ENCODE measurements at places on chromosomes 5 and 9.

DNA sequence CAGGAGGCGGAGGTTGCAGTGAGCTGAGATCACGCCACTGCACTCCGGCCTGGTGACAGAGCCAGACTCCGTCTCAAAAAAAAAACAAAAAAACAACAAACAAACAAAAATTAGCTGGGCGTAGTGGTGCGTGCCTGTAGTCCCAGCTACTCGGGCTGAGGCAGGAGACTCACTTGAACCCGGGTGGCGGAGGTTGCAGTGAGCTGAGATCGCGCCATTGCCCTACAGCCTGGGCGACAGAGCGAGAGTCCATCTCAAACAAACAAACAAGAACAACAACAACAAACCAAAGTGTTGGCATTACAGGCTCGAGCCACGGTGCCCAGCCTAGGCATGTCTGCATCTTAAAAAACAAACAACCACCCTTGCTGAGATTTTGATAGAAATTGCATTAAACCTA lies 12.2 kb downstream of the RNF44 start:
- DNase-seq = no peak

- DNase-seq = no peak
Measured at GRCh38 chr9:110742741-110743371, 74.3 kb downstream of the MUSK start.

- DNase-seq = no peak
Measured at GRCh38 chr9:116837018-116837989, 150.2 kb downstream of the TRIM32 start.

DNA sequence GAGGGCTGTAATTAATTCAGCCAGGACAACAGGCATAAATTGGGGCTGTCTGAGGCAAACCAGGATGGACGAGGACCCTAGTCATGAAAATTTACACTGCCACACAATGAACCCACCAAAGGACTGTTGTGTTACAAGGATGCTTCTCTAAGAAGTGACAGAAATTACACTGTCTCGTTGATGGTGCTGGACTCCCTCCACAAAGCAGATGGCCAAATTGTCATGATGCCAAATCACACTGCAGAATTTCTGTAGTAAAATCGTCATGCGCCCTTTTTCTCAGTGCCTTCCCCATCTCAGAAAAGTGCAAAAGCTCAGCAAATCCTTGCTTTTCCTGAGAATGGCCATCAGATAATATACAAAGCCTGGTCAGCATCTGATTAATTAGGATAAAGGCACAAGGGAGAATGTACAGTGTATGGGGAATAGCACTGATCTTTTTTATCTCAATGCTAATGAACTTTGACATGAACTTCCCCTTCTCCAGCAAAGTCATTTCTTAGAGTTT lies 545.8 kb downstream of the CSNK1G3 start:
- DNase-seq = no peak

- DNase-seq = no peak
Measured at GRCh38 chr9:2565676-2566340, 55.8 kb upstream of the VLDLR start.

- DNase-seq = no peak
Measured at GRCh38 chr5:139584137-139584536, 23.0 kb downstream of the UBE2D2 start.

DNA sequence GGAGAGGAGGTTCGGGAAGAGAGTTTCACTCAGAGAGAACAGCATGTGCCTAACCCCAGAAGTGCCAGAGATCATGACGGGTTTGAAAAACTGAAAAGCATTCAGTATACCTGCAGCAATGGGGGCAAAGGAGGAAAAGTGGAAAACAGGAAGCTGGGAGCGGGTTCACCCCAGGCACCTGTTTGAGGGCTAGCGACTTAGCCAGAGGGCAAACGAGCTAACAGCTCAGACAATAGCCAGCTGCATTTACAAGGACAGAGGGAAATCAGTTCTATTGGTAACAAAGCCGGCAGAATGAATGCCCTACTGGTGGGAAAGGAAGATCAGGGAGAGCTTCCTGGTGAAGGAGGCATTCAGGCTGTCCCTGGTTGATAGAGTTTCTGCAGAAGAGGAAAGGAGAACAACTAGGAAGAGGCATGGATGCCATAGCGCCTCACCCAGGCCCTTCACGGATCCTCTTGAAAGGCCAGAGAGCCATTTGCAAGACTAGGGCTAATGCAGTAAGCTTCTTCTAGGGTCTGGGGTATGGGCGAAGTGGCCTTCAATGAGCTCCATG lies 141.7 kb upstream of the ADRA1B start:
- DNase-seq = no peak

GRCh38 chr5:176883700-176884570 lies 15.2 kb downstream of the HK3 start:
- DNase-seq = no peak

GRCh38 chr9:99066571-99066970 lies 38.3 kb upstream of the TGFBR1 start:
- DNase-seq = no peak

Measured in stimulated activated CD4-positive, alpha-beta T cell treated with anti-CD3 and anti-CD28 coated beads, Interleukin-1b, Interleukin-23, amount 100 ng/mL, for 1 hour (primary cell).